ENCODE measurements at places on chromosomes 5 and 9. TPM values are rescaled to one million over a fixed set of nuclear protein-coding genes. Genes with fewer than 3 reads are reported as not detected.

DNA sequence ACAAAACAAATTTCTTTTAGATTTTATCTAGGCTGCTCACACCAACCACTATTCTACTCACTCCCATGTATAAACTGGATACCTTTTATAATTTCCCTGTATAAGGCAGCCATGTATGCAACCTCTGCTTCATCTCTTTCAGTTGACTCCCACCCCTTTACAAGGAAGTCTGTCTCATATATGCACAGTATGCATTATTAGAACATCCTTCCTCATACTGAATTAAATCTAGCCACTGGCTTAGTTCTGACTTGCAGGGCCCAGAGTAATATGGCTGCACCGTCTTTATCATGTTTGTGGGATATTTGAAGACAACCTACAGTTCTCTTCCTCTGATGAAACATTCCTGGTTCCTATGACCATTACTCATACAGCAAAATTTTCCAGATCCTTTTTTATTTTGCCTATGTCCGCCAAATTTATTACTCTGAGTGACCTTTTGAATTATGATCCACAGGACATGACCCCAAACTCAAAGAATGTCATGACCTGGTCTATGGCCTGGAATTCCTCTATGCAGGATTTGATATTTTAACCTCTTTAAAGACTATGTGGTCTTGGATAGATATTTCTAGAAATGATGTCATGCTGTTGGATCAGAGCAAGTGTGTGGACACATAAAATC lies 76.6 kb upstream of the ITGA1 start:
- no peak for DNase-seq

DNA sequence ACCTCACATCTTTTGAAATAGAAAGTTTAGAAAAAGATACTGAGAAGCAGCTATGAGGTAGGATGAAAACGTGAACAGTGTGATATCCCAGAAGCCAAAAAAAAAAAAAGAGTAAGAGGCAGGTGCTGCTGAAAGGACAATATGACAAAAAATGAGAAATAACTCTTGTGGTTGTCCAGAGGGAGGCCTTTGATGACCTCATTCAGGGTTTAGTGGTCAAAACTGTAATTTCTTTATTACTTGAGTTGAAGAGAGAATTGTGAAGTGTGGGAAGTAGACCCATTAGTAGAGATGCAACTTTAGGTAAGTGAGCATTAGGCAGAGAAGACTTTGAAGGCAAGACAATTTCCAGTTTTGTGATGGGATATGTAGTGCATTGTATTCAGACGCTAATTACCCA lies 1306.3 kb upstream of the ACO1 start:
- DNase-seq: no peak

DNA sequence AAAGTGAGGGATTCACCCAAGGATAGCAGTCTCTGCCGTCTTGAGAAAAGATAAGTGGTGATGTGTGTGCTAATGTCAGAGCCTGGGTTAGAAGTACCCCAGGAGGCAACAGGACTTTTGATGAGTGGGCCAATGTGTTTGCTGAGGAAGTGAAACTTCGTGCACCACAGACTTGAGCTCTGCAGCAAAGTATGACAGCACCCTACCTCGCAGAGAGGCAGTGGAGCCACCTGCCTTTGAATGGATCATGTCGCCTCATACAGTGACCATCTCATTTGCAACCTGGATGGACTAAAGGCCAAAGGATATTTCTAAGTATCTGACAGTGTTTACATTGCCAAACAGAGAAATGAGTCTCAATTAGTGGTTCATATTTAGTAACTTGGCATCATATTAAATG lies 593.9 kb upstream of the GRAMD2B start:
- no peak for DNase-seq

The CD14 gene
- total RNA-seq: 0.64 TPM

- no peak for DNase-seq
Observed at GRCh38 chr5:13944560-13945199, at the start of gene DNAH5. Gene DNAH5, minus strand, starts transcription at chr5:13944688. Its CDS starts 250 bp downstream, at chr5:13944438.
